Panc1 (cell line): ENCODE measurements at places on chromosomes 5 and 9. TPM values are rescaled to one million over a fixed set of nuclear protein-coding genes. Genes with fewer than 3 reads are reported as not detected.

DNA sequence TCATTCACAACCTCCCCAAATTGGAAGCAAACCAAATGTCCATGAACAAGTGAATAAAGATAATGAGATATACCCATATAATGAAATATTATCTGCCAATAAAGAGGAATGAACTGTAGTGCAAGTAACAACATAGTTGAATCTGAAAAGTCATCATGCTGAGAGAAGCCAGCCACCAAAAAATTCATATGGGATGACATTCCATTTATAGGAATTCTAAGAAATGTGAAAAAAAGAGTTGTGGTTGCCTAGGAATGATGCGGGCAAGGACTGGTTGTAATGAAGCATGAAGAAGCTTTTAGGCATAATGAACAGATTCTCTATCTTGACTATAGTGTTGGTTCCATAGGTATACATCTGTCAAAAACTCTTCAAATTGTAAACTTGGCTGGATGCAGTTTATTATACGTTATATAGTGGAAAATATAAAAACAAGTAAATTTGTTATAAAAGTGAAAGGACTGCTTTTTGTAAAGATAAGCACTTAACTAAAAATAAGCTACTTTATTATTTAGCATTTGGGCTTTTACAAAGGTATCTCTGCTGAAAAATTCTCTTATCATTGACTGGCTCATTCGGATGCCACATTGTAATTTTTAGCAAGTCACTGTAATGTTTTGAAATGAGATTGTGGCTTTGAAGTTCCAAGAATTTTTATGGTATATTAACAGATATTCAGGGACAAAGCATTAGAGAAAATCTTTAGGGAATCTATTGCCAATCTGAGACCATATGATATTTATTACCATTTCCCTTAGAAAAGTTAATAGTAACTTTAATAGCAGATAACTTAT, 21.2 kb upstream of the TTC23L start:
- no peaks in the 10 kb centered on the region for H3K36me3 ChIP-seq
- H3K27me3 ChIP-seq, result no peaks in the 10 kb centered on the region
- DNase-seq, result no peak
- no peaks in the 10 kb centered on the region for H3K4me1 ChIP-seq
- H3K27ac ChIP-seq, result no peak overlapping the region
- H3K4me3 ChIP-seq, result no peak overlapping the region

The GFI1B gene
- 0.08 TPM for total RNA-seq

GRCh38 chr5:91373006-91373405, 10.1 kb downstream of the ARRDC3 start:
- peaks cover 20% of the 10 kb centered on the region for H3K4me1 ChIP-seq
- no peak overlapping the region for H3K4me3 ChIP-seq
- H3K27ac ChIP-seq, result peak overlapping the region; percentile 7; the same call in 1 of the 2 replicates

The PCSK5 gene
- total RNA-seq, result 0.21 TPM

- H3K36me3 ChIP-seq, result no peaks in the 10 kb centered on the region
- H3K27me3 ChIP-seq, result no peaks in the 10 kb centered on the region
- H3K4me1 ChIP-seq, result no peaks in the 10 kb centered on the region
These were observed 6.9 kb upstream of the UBAP1 start for GRCh38 chr9:34171753-34172535.

DNA sequence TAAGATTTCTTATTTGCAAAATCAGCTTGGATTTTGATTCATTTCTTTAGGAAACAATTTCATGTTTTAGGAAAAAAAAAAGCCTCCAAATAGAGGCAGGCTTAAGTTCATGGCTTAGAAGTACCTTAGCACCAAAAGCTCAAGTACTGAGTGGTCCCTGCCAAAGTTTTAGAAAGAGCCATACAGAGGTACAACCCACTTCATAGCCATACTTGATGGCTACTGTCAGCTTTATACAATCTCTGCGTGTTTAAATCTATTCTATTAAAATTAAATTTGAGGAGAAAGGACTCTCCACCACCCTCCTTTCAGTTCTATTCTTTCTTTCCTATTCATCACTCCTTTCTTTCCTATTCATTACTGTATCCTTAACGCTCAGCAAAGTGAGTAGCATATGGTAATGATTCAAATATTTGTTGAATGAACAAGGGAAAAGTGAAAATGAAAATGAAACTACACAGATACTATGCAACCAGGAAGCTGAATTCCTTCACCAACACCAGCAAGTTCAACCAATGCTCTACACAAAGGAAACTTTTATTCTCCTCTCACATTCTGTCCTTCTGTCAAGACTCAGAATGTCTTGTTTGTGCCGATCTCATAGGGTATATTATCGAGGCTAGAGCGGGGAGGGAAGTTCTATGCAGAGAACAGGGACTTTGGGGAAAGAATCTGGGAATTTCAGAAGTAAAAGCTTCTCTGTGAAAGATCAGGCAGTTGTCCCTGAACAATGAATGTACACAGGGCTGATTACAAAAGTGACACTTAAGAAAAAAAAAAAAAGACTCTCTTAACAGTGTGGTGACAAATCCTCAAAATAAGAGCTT, 138.6 kb upstream of the SPEF2 start:
- H3K4me3 ChIP-seq, result peak overlapping the region; percentile 58
- no peaks in the 10 kb centered on the region for H3K4me1 ChIP-seq
- no peaks in the 10 kb centered on the region for H3K27me3 ChIP-seq

The KCNV2 gene
- not detected for total RNA-seq

The GALNT10 gene
- 50.5 TPM for total RNA-seq

GRCh38 chr9:121259935-121260334, 8.0 kb upstream of the GSN start:
- no peak for DNase-seq
- H3K4me1 ChIP-seq, result peaks cover 7% of the 10 kb centered on the region
- H3K27me3 ChIP-seq, result no peaks in the 10 kb centered on the region
- no peak overlapping the region for H3K27ac ChIP-seq
- H3K4me3 ChIP-seq, result no peak overlapping the region

The CER1 gene
- total RNA-seq, result not detected

DNA sequence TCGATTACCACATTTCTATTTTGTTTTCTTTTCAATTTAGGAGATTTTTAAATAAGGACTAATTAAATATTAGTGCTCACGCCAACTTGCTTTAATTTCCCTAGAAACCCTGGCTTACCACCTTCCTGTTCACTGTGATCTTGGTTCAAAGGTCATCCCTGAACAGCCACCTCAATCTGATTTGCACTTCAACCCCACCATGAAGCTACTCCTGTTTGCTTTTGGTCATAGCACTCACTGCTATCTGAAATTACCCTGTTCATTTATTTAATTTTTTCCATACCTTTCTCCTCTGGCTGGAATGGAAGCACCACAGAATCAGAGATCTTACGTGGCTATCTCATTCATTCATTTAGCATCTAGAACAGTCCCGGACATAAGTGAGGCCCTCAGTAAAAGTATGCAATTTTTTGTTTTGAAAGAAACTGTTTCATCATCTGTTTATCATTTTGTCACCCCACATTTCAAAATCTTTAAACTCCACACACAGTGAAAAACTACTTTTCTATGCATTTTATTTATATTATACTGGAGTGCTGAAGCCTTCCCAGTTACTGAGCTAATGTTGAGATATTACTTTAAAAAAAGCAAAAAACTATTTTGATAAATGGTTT, 17.2 kb upstream of the ADAMTSL1 start:
- H3K4me1 ChIP-seq, result no peaks in the 10 kb centered on the region
- DNase-seq, result no peak
- H3K4me3 ChIP-seq, result no peak overlapping the region
- no peak overlapping the region for H3K27ac ChIP-seq
- no peaks in the 10 kb centered on the region for H3K36me3 ChIP-seq

- no peak for DNase-seq
- no peak overlapping the region for H3K4me3 ChIP-seq
- H3K27ac ChIP-seq, result no peak overlapping the region
- no peaks in the 10 kb centered on the region for H3K36me3 ChIP-seq
These were observed 280.9 kb downstream of the NSG2 start for GRCh38 chr5:174326372-174326771.

- peaks cover 2% of the 10 kb centered on the region; the same call in 1 of the 2 replicates for H3K36me3 ChIP-seq
- H3K27me3 ChIP-seq, result no peaks in the 10 kb centered on the region
- H3K4me3 ChIP-seq, result no peak overlapping the region
- no peaks in the 10 kb centered on the region for H3K4me1 ChIP-seq
- no peak overlapping the region for H3K27ac ChIP-seq
These were observed 63.1 kb downstream of the SLC12A2 start for GRCh38 chr5:128146671-128147070.

The FCN2 gene
- not detected for total RNA-seq

The C1QTNF3 gene
- total RNA-seq, result 2.1 TPM

GRCh38 chr5:147732291-147732883, 50.1 kb downstream of the JAKMIP2 start:
- no peak overlapping the region for H3K4me3 ChIP-seq
- no peaks in the 10 kb centered on the region for H3K36me3 ChIP-seq
- no peaks in the 10 kb centered on the region for H3K27me3 ChIP-seq
- H3K27ac ChIP-seq, result no peak overlapping the region
- no peaks in the 10 kb centered on the region for H3K4me1 ChIP-seq
- DNase-seq, result no peak

The TLR4 gene
- total RNA-seq, result 0.33 TPM

The PCDHGA1 gene
- total RNA-seq, result 0.92 TPM

DNA sequence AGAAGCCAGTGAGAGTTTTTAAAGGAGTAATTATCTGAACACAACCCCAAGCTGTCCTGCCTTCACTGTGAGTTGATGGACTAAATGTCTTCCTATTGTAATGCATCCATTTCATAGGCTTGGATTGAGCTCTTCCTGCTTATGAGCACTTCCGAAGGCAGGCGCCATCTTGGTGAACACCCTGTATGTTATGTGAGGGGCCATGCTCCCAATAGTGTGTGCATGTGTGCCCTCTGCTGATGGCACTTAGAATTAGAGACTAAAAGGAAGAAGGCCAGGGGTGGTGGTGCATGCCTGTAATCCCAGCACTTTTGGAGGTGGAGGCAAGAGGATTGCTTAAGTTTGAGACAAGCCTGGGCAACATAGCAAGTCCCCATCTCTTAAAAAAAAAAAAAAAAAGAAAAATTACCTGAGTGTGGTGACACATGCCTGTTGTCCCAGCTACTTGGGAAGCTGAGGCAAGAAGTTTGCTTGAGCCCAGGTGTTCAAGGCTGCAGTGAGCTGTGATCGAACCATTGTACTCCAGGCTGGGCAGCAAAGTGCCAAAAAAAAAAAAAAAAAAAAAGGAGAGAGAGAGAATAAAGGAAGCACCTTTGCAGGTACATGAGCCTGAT, 65.0 kb downstream of the C9orf152 start:
- no peak overlapping the region for H3K4me3 ChIP-seq
- no peak for DNase-seq
- no peaks in the 10 kb centered on the region for H3K4me1 ChIP-seq
- no peaks in the 10 kb centered on the region for H3K36me3 ChIP-seq

GRCh38 chr5:52331725-52332124, 456.0 kb upstream of the ITGA1 start:
- H3K4me1 ChIP-seq, result no peaks in the 10 kb centered on the region
- H3K36me3 ChIP-seq, result no peaks in the 10 kb centered on the region; the same call in 1 of the 2 replicates
- DNase-seq, result no peak

The DEPDC1B gene
- 22.2 TPM for total RNA-seq

DNA sequence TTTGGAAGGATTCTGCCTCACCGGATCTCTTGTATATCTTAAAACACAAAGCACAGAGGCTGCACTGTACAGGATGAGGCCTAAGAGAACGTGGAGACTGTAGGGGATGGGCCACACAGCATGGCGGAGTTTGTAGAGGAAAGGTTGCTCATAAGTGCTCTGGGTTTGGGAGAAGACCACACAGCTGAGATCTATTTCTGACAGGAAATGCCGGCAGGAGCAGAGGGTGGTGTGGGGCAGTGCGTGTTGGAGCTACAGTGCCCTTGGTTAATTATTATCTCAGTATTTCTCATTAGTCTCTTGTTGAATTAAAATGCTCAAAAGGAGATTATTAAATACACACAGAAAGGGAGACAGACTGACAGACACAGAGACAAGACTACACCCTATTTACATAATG, 9.6 kb downstream of the PALM2AKAP2 start:
- H3K4me1 ChIP-seq, result no peaks in the 10 kb centered on the region
- H3K27ac ChIP-seq, result no peak overlapping the region
- peaks cover 2% of the 10 kb centered on the region; the same call in 1 of the 2 replicates for H3K27me3 ChIP-seq
- H3K4me3 ChIP-seq, result no peak overlapping the region

GRCh38 chr9:73701415-73702057, 549.9 kb downstream of the ANXA1 start:
- no peak for DNase-seq
- H3K4me3 ChIP-seq, result no peak overlapping the region
- no peaks in the 10 kb centered on the region for H3K36me3 ChIP-seq
- no peaks in the 10 kb centered on the region for H3K27me3 ChIP-seq
- no peaks in the 10 kb centered on the region for H3K4me1 ChIP-seq

DNA sequence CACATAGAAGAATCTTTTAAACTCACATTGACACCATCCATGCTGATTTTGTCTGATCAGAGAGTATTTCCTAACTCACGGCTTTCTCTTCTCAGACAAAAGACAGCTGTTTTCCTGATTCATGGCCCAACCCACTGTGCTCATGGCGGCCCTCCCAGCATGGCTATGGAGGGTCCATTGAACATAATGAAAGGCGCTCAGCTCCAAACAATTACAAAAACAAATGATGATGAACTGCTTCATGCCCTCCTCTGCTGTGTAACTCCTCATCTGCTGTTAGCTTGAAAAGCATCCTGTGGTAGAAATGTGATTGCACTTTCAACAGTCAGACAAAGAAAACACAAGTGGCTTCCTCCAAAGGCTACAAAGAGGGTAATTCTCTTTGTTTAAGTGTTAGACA, 673.8 kb downstream of the PRELID2 start:
- H3K36me3 ChIP-seq, result no peaks in the 10 kb centered on the region
- no peaks in the 10 kb centered on the region for H3K4me1 ChIP-seq
- no peak overlapping the region for H3K4me3 ChIP-seq
- no peaks in the 10 kb centered on the region for H3K27me3 ChIP-seq
- no peak overlapping the region for H3K27ac ChIP-seq
- DNase-seq, result no peak

DNA sequence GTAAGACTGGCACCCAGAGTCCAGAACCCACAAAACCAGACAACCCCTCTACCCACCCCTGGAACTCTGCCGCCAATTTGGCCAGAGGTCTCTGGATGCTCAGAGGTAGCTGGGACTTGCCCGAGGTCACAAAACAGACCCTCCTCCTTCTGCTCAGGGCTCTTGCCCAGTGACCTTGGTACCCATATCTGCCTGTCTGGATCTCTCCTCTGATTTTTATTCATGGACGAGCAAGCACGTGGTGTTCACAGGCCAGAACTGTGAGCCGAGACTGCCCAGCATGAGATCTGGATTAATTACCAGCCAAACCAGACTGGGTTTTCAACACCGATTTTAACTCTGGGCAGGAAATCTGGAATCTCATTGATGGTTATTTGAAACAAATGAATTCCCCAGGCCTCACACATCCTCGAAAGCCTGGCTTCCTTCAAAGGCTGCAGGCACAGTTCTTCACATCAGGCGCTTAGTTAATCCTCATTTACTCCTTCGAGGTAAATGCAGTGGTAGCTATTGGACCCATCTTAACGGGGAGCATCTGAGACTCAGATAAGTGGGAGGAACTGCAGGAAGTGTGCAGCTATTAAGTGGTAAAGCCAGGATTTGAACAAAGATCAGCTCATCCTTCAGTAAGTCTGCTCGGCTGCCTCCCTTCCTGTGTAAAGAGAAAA, 21.4 kb downstream of the COL27A1 start:
- H3K36me3 ChIP-seq, result no peaks in the 10 kb centered on the region
- DNase-seq, result no peak
- no peaks in the 10 kb centered on the region for H3K27me3 ChIP-seq
- H3K4me1 ChIP-seq, result peaks cover 40% of the 10 kb centered on the region
